KG1 (cell line): ENCODE measurements at places on chromosomes 1 and 21.

- DNase-seq, result no peak
Observed at GRCh38 chr1:78834201-78834741, 172.3 kb downstream of the ADGRL4 start.

- DNase-seq, result no peak
Observed at GRCh38 chr1:53332186-53332564, 4.3 kb upstream of the LRP8 start.

DNA sequence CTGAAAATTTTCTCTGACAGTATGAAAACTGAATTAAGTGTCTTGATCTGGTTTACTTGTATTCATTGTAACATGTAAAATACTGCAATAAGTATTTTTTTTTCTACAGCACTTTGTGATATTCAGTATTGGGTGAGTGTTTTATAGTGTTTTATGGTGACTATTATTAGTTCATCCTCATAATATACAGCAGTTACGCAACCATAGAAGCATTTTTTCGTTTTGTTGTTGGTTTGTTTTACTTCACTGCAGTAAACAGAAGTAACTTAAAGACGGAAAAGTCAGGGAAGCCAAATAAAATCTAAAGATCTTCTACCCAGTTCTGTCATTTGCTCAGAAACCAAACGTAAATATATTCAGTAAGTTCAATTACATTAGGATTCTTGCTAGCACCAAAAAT is 250.0 kb downstream of the TPR start:
- DNase-seq, result no peak

DNA sequence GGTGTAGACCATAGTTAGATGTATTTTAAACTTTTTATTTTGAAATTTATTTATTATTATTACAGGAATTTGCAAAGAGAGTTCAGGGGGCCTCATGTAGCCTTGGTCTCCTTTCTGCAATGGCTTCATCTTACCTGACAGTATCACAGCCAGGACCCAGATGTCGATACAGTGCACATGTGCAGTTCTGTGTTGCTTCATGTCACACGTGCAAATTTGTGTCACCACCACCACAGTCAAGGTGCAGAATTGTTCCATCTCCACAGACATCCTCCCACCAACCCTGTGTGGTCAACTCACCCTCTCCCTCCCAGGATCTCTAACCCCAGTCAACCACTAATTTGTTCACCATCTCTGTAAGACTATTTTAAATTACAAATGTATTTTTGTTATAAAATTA is 184.5 kb downstream of the CAMTA1 start:
- DNase-seq, result no peak

GRCh38 chr1:93171549-93172034 is 8.6 kb downstream of the TMED5 start:
- DNase-seq, result no peak

DNA sequence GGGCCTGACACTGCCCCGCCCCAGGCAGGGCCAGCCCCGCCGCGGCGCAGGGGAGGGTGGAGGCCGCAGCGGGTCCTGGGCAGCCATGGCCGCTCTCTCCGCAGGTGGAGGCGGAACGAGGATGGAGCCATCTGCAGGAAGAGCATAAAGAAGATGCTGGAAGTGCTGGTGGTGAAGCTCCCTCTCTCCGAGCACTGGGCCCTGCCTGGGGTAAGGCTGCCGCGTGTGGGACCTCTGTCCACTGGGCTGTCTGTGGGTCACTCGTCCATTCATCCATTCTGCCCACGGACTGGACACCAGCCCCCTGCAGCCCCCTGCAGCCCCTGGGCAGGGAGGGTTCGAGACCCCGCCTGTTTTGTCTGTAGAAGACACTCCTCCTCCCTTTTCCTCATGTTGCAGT is 18.4 kb upstream of the LRRC3 start:
- no peak for DNase-seq

DNA sequence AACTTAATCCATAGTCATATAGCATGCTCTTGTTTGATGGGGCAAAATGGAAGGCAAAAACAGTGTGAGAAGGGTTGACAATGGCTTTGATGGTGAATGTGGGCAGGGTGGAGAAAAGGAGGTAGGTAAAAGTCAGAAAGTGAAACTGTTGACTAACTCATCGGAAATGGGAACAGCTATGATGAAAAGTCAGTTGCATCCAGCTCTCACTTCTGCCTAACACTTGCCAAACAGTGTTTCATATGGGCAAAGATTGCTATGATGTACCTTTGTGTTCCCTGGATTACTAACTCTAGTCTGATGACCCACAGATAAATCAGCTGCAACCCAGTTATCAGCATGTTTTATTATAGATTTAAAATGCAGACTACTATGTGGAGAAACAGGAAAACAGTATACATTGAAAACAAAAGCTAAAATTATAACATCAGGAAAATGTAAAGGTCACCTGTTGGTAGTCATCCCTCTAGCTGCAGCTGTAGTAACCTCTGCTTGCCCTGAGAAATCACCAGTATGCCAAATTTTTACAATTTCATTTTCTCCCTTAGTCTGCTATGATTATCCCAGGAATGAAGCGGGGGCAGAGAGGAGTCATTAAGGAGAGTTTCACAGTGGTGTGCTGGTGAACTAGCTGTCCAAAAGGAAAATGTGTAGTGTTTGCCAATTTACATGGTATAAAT is 11.7 kb downstream of the TNFSF18 start:
- no peak for DNase-seq

DNA sequence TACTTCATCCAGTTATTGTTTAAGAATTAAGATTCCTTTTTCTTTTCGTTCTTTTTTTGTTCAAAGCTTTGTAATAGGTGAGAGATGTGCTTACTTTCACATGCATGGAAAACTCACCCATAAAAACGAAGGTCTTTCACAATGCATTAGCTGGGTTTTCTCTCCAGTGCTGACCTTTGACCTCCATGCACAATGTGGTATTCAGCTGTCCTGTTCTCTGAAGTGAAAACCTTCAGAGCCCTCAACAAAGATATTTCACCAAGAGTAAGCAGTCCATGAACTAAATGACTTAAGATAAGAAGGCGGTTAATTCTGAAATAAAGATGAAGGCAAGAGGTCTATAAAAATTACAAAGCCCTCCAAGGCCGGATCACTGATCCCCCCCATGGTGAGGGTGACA is 77.1 kb upstream of the IPO9 start:
- no peak for DNase-seq

DNA sequence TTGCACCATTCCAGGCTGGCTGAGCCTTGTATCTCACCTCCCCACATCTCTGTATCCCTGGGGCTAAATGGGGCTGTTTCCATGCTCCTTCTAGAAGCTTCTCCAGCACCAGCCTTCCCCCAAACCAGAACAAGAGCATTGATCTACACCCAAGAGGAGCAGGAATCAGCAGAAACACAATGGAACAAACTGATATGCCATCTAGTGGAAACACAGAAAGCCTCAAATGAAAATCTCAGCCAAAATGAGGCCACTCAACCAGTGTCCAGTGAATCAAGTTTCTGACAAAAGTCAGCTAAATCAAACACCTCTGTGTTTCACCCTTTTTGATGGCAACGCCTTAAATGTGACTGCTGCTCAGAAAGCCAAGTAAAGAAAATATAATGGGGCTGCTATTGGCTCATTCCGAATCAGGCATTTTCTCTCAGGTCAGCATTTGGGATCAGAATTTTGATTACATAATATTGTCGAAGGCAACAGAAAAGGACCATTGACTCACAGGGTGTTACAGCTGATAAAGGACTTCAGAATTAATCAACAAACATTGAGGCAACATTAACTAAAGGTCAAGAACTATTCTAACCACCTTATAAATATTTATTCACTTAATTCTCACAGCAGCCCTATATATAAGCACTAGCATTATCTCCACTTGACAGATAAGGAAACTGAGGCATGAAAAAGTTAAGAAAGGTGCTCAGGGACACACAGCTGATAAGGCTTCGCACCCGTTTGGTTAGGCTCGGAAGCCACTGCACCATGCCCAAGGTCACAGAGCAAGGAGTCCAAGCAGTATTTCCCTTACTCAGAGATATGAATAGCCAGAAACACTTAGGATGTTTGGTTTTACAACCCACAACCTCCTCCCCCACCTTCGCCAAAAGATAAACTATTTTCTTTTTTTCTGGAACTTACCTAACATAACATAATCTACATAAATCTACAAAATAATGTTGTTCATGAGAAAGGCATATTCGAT is 85.8 kb upstream of the KCNJ15 start:
- no peak for DNase-seq

DNA sequence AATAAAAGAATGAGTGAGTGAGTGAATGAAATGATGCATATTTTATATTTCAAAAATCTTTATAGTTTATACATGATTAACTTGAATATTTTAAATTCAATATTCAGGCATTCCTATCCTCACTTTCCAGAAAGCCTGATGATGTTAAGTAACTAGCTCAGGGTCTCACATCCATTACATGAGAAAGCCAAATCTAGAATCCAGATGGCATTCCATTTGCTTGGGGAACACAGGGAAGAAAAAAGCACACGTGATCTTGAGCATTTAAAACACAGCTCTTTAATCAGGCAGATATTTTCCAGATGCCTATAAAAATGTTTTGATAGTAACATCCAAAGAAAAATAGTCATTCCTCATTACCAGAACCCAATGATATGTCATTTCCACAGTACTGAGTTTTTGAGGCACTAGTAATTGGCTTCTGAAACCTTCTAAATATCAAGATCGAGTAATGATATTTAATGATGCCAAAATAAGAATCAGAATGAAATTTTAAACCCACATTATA is 291.9 kb downstream of the DSCAM start:
- no peak for DNase-seq
